ENCODE measurements at places on chromosomes 4 and X. TPM values are rescaled to one million over a fixed set of nuclear protein-coding genes. Genes with fewer than 3 reads are reported as not detected.

The IL21 gene
- total RNA-seq = 3.1 TPM

The DMP1 gene
- total RNA-seq = not detected

The ZNF157 gene
- total RNA-seq = 0.18 TPM

The NUP62CL gene
- 2.3 TPM for total RNA-seq

The NHS gene
- total RNA-seq = 0.43 TPM

The SPANXD gene
- total RNA-seq = not detected

The CT45A5 gene
- 1.1 TPM for total RNA-seq

The GPR119 gene
- total RNA-seq = not detected

The SLC16A2 gene
- 0.05 TPM for total RNA-seq

Data from activated CD4-positive, alpha-beta memory T cell treated with anti-CD3 and anti-CD28 coated beads, Interleukin-2, amount 10 ng/mL, durations not matched to agents 7 days and 5 days (primary cell).